ENCODE measurements at places on chromosomes 3 and 15.

DNA sequence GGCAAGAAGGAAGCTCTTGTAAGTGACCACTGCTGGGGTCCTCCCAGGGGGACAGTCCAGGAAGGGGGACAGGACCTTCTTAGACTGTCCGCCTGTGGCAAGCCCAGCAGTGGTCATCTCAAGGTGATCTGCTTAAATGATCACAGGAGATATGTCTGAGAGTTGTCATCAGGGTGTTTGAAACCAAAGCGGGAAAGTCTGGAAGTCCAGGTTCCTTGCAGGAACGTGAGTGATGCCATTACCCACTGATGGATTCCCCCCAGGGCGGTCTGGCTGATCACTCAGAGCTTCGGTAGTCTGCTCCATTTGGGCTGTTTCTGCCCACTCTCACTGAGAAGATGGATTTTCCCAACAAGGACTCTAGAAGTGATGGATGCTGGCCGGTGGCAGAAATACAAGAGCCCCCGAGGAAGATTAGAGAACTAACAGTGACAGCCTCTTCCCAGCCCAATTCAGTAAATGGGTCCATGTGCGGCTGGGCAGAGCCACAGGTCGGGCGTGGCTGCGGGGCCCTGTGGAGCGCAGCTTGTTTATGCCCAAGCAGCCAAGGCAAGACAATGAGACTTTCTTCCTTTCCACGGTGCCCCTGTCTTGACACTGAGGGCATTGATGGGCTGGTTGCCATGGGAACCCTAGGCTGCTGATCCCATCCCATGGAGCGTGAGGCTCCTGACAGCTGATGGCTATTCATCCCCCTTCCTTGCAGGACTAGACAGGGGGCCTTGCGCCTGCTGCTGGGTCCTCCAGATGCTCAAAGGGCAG lies 9.5 kb downstream of the PCSK6 start:
- DNase-seq = no peak

DNA sequence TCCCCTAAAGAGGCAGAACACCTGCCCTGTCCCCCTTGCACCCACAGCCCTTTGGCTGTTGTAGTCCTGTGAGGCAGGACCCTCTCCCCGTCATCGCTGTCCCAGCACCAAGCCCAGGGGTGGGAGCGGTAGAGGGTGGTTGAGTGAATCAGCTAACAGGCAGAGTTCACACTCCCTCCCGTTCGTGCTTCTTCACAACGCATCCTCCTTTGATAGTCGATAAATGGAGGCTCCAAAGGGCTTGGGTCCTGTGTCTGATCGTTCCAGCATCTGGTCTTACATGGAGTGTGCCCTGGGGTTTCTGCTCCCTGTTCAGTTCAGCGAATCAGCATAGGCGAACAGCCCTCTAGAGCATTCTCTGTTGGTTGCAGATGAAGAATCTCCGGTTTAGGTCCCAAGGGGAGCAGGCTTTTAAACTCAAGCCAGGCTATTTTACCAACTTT lies 820 bp upstream of the HMCES start:
- DNase-seq = no peak

DNA sequence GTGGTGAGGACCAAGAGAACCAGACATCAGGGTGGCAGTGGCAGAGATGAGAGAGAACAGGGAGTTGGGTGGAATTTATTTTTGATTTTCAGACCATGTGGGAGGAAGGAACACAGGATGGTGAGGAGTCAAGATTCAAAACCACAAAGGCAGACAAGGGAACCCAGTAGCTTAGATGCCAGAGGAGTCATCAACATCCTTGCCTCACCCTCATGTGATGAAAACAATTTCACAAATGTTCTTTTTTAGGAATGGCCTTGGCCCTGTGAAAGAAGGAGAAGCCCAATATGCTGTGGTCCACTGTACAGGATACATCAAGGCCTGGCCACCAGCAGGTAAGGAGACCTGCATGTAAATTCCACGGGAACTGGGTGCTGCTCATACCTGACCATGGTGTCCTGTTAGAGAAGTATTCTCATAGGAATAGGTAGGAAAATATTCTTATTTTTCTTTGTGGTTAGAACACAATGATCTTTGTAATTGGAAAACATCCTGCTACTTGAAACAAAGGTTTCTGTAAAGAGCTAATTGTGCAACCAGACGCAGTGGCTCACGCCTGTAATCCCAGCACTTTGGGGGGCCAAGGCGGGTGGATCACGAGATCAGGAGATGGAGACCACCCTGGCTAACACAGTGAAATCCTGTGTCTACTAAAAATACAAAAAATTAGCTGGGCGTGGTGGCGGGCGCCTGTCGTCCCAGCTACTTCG lies 110.0 kb downstream of the ARNT2 start:
- DNase-seq = no peak

DNA sequence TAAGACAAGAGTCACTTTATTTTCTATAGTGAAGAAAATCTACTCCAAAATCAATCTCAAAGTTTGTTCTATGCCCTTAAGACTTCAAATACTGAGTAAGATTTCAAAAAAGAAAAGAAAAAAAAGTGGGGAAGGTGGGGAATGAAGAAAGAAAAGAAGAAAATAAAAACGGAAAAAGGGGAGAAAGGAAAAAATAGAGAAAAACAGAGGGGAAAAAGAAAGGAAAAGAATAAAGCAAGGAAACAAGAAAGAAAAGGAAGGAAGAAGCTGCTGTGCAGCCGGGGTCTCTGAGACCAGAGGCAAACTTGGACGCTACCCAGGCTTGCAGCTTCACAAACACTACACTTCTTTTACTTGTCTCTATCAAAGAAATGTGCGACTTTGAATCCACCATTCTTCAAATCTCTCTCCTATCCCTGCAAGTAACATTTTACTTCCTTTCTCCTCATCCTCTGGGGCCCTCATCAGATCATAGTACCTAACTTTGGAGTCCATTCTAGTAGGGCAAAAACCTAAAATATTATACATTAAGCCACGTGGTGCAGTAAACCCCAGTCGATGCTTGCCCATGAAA lies 279.8 kb downstream of the FOXP1 start:
- no peak for DNase-seq

- DNase-seq = no peak
These were observed 723 bp downstream of the CPNE4 start for GRCh38 chr3:132034097-132034485.

DNA sequence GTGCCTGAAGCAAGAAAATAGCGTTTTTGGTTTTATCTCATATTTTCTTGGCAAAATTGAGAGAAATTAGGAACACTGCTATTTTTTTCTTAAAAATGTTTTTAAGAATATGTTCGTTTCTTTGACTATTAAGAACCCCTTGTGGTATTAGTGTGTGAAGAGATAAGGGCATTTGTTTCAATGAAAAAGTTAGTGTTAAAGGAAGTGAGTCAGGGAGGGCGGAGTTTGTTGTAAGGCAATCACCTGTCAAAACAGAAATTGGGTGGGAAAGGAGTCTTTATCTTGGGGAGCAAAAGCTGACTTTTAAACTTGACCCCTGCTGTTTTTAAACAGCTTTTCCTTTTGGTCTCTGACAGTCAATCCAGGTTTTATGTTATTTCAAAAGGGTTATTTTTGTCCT lies 4.2 kb downstream of the RAP2B start:
- no peak for DNase-seq

DNA sequence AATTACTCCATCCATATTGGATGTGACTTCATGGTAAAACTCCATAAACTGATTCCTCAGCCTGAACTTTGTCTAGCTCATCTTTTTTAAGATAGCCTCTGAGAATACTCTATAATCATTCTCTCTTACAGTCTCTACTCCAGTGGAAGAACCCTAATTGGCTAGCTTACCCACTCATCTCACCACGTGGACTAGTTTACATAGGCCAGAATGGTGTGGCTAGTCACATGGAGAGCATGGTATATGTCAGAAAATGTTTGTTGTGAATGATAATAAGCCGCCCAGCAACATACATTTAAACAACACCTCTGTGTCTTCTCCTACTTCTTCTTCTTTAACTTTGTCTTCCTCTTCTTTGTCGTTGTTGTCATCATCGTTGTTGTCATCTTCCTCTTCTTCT lies 389.2 kb upstream of the LRRC3B start:
- no peak for DNase-seq

- DNase-seq = no peak
These were observed 158.2 kb downstream of the NTRK3 start for GRCh38 chr15:88098361-88098760.

DNA sequence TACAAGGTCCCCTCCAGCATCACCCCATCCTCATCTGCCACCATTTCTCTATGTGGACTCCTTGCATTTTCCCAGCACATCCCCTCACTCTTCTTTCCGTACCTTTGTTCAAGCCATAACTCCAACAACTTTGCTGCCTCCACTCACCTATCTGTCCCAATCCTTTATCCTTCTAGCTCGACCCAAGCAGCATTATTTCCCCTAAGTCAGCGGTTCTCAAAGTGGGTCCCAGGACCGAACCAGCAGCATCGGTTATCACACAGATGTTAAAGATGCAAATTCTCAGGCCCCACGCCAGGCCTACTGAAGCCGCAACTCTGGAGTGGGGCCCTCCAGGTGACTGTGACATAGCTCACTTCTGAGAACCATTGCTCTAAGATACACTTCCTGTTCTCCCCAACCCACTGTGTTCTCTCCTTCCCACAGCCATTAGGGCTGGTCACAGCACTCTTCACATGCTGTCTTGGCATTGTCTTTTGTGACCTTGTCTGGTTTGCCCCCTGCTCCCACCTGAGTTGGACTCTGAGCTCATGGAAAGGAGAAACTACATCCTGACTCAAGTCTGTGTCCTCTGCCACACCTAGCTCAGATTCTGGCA lies 56.2 kb downstream of the AAGAB start:
- no peak for DNase-seq

DNA sequence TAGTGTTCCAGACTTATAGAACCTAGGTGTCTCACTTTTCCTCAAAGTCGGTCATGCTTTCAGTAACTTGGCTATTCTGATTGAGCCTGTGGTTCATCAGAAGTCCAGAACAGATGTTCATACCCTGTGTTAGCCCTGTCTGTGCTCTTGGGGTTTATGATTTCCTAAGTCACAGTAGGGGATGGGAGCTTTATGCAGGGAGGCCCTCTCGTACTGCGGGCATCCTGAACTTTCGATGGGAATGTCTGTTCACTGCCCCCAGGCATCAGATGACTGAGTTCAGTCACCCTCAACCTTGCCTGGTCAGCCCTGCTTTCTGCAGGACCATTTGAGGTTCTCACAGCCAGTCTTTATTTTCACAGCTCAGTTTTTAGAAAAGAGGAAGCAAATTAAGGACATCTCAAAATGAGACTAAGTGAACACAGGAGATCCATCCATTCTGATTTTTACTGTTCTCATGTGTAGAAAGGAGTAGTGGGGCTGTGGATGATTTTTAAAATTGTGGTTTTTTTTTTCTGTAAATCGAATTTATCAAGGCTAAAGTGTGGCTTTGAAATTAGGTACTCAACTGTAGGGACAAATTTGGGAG lies 71.3 kb downstream of the CMTM8 start:
- DNase-seq = no peak

DNA sequence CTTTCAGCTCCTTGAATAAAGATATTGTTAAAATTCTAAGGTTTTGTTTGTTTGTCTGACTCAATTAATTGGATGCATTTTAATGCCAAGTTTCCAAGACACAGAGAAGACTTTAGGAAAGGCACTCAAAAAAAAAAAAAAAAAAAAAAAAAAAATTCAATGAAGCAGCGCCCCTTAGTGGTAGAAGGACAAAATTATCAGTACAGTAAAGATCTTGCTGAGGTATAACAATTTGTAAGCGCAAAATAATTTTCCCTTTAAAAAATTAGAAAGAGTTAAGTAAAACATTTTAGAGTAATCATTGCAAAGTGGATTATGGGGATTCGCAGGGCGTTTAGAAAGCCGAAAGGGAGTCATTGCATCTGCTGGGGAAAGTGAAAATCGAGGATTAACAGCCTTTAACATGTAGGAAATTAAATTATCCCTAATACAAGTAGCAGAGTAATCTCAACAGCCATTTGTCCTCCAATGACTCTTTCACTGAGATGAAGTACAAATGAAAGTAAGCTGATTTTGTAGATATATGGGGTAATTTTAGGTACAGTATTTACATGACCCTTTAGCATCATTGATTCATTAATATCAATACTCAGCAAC lies 5.8 kb upstream of the DIS3L start:
- DNase-seq = no peak

DNA sequence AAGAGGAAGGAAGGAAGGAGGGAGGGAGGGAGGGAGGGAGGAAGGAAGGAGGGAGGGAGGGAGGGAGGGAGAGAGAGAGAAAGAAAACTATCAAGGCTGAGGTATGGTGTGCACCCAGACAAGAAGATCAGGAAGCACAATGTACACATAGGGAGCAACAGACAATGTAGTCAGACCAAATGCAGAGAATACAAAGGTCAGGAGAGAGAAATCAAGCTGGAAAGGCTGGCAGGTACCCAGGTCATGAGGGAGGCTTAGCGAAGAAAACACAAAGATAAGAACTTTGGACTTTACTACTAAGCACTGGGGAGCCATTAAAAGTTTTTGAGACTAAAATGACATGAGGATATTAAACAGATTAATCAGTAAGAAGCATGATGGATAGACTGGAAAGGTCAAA lies 176.0 kb upstream of the TMCO5A start:
- DNase-seq = no peak

- DNase-seq = no peak
These were observed 49.0 kb upstream of the DCLK3 start for GRCh38 chr3:36813305-36813704.

- DNase-seq = no peak
These were observed 25.0 kb upstream of the THBS1 start for GRCh38 chr15:39555885-39556284.

- no peak for DNase-seq
These were observed 90.5 kb downstream of the LPP start for GRCh38 chr3:188244395-188244861.

- DNase-seq = no peak
These were observed 239.5 kb downstream of the CACNA2D3 start for GRCh38 chr3:54361746-54362283.

DNA sequence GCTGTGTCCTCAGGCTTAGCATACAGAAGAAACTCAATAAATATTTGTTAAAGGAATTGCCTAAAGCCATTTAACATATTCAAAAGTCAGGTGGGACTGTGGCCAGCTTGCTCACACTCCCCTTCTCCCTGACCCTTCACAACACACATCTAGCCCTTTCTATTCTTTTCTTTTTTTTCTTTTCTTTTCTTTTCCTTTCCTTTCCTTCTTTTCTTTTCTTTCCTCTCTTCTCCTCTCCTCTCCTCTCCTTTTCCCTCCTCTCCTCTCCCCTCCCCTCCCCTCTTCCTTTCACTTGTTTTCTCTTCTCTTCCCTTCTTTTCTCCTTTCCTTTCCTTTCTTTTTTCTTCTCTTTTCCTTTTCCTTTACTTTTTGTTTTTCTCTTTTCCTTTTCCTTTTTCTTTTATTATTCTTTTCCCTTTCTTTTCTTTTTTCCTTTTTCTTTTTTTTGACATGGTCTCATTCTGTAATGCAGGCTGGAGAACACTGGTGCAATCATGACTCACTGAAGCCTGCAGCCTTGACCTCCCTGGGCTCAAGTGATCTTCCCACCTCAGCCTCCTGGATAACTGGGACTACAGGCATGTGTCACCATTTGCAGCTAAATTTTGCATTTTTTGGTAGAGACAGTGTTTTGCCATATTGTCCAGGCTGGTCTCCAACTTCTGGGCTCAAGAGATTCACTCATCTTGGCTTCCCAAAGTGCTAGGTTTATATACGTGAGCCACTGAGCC lies 377.8 kb downstream of the GRM7 start:
- no peak for DNase-seq

All from stimulated activated CD4-positive, alpha-beta T cell treated with anti-CD3 and anti-CD28 coated beads, Interleukin-12 subunit alpha, Interleukin-12 subunit beta, amount 100 ng/mL, for 4 hours (primary cell).